Ascending aorta (tissue), 2 donors: ENCODE measurements at places on chromosomes 1 and 21.

DNA sequence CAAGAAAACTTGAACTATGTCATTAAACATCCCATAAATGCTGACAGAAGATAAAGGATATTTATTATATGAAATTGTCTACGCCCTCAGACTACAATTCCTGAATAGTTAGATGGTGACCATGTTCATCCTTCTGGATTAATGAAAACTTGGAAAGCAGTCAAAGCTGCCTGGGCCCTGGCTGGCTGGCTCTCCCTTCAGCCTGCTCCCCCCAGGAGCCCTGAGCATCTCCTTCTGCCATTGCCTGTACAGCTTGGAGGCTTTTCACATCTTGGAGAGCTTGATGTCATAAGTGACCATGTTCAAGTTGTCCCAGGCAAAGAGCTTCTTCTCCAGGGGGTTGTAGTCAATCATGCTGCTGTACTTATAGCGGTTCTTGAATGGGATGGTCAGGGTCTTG is 13.6 kb downstream of the MYOCOS start:
- DNase-seq = no peak

DNA sequence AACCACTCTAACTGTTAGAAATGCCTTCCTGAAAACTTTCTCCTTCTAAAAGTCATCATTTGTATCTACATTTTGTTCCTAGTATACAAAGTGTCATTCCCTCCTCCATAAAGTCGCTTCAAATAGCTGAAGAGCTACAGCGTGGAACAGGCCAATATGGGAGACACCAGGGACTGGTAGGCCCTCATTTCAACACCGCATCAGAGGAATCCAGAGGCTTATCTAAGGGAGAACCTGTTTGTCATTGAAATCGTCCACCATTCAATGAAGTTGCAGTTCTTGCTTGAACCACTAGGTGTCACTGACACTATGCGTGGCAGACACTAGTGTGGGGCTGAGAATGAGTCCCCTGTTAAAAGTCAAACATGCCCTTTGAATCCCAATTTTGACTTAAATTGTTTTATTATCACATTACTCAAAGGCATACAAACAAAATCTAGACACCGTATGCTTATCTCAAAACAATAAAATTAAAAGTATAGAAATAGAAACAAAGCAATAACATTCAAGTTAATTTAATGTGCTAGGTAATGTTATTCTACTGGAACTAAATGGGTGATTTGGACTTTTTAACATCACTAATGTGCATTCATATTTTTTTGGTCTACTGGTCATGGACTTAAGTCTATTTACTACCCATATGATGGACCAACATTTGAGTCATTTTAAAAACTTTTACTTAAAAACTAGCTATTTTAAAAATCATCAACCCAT is 182.3 kb downstream of the FCRL5 start:
- no peak for DNase-seq

DNA sequence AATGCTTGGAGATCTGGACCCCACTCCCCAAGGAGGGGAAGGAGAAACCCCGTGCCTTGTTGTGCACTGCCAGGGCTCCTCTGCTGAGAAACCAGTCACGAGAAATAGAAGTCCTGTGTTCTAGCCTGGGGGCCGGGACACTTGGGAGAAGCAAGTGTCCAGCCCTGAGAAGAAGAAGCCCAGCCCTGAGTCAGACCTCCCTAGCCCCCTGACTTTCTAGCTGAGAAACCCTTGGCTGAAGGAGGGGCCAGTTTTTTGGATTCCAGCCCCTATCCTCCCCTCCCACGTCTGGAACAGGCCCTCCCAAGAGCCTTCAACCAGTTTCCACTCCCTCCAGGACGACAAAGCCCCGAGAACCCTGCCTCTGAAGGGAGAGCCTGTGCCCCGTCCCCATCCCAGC is 100.5 kb downstream of the NAV1 start:
- no peak for DNase-seq

GRCh38 chr1:170063109-170063826 is 11.2 kb downstream of the KIFAP3 start:
- no peak for DNase-seq

GRCh38 chr1:240151136-240151735 is 59.6 kb downstream of the FMN2 start:
- DNase-seq = no peak

DNA sequence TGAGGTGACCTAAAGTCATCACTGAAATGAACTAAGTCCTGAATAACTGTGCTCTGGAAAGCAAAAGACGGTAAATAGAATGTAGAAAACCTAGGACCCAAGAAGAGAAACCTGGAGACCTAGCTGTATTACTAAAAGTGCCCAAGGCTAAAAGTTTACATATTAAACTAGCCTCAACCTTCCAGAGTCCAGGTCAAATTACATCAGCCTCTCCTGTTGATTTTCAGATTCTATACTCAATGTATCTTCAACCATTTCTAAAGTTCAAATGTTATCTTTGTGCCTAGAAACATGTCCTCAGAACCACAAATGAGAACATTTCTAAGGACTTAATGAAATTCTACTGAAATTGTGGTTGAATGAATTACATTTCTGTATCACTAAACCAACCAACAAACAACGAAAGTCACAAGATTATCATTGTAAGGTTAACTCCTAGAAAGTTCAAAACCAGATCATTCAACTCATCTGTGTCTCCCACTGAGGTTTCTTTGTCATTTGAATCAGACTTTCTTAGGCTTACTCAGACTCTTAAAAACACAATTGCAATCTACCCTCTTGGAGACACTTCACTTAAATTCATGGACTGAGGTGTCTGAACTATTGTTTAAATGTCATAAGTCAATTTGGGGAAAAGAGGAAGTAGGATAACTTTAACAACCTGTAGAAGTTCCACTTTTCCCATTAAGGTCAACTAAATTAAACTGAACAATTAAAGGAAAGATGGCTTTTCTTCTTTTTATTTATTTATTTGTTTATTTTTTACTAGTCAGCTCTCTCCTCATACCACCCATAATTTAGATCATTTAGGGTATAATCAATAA is 207.7 kb downstream of the BARHL2 start:
- DNase-seq = no peak

DNA sequence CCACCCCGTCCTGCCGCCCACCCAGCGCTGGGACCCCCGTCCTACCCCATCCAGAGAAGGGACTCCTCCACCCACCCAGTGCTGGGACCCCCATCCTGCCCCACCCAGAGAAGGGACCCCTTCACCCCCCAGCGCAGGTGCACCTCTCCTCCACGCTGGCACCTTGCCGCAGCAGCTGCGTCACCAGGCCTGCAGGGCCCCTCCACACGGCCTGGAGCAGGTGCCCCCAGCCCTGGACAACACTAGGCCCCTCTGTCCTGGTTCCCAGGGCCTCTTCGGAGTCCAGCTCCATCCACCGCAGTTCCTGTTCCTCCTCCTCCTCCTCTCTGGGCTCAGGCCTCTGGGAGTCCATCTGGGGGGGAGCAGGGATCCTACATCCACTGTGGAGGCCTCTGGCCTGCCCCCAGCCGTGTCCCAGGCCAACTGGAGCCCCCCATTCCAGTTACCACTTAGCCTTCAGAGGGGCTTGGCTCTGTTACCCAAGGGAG is 378 bp downstream of the ANKRD65 start:
- no peak for DNase-seq

- DNase-seq = peak; percentile 92
Measured at GRCh38 chr1:17624611-17625233, 85.2 kb downstream of the ARHGEF10L start.

- DNase-seq = no peak
Measured at GRCh38 chr1:65232461-65232990, 76.8 kb upstream of the DNAJC6 start.

GRCh38 chr1:202659541-202659940 is 50.7 kb downstream of the SYT2 start:
- DNase-seq = no peak

DNA sequence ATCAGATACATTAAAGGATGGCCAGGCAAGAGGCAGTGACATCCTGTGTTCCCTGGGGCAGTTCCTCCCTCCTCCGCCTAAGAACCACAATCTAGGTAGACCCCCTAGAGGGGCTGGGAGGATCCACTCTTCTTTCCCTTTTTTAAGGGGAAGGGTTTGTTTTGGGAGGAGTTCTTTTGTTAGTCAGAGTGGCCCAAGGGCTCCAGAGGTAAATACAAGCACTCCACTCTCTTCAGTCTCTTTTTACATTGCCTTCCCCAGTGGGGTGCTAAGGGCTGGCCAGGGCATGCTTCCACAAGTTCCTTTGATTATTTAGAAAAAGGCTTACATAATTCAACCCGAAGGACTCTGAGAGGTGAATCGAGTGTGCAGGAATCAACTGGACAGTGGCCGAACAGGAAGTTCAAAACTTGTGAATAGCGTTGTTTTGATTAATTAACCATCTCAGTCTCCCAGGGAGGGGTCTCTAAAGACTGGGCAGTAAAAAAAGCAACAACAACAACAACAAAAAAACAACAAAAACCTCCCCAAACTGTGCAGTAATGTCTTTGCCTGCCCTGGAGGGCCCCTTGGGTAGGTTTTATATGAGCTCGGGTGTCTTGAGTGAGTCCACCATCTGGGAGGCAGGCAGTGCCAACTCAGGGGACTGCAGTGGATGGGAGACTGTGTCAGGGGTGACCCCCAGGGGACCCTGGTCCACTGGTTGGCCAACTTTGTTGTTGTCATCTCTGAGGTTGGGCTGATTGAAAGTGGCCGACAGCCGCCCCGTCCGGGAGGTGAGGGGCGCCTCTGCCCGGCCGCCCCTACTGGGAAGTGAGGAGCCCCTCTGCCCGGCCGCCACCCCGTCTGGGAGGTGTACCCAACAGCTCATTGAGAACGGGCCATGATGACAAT is 33.2 kb upstream of the ENO1 start:
- DNase-seq = no peak

GRCh38 chr1:67159233-67159632 is 7.0 kb upstream of the IL23R start:
- DNase-seq = no peak

GRCh38 chr1:39787468-39787867 is 1.2 kb downstream of the BMP8B start:
- peak; percentile 49 for DNase-seq

- DNase-seq = no peak
Measured at GRCh38 chr1:64240206-64240605, 36.8 kb downstream of the UBE2U start.

- peak; percentile 52 for DNase-seq
Measured at GRCh38 chr1:30415171-30415940, 308.0 kb downstream of the MATN1 start.

DNA sequence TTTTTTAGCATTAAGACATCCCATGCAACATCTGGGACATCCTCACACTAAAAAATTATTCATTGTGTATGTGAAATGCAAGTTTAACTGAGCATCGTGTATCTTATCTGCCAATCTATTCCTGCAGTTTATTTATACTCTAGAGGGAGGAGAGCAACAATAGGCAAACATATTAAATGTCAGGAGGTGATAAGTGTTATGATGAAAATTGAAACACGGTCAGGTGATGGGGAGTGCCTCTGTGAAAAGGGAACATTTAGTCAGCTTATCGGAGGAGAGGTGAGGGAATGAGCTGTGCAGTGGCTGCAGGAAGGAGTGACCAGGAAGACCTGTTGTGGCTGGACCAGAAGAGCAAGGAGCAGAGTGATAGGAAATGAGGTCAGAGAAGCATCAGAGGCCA is 775 bp upstream of the EFCAB14 start:
- no peak for DNase-seq

- no peak for DNase-seq
Measured at GRCh38 chr1:17658837-17659236, 96.3 kb upstream of the ACTL8 start.

DNA sequence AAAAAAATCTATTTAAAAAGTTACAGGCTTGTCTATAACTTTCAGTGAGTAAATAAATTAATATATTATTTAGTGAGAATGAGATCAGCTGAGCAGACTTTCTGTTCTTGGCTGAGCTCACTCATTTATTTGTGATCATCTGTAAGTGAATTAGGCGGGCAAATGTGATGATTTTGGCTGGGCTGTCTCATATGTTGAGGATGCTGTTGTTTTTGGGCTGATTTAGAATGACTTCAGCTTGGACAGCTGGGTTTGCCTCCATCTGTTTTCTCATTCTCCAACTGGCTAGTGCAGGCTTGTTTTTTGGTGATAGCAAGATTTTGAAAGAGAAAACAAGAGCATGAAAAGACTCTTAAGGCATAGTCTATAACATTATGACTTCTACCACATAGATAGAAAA is 475.8 kb upstream of the OLFM3 start:
- no peak for DNase-seq

GRCh38 chr1:54623216-54624007 is at the start of gene FAM151A:
TSS of gene FAM151A (minus strand) at chr1:54623525. CDS start at chr1:54623395, 130 bp downstream.
- DNase-seq = peak; percentile 18

- no peak for DNase-seq
Measured at GRCh38 chr1:89555550-89555949, 30.9 kb downstream of the LRRC8B start.

DNA sequence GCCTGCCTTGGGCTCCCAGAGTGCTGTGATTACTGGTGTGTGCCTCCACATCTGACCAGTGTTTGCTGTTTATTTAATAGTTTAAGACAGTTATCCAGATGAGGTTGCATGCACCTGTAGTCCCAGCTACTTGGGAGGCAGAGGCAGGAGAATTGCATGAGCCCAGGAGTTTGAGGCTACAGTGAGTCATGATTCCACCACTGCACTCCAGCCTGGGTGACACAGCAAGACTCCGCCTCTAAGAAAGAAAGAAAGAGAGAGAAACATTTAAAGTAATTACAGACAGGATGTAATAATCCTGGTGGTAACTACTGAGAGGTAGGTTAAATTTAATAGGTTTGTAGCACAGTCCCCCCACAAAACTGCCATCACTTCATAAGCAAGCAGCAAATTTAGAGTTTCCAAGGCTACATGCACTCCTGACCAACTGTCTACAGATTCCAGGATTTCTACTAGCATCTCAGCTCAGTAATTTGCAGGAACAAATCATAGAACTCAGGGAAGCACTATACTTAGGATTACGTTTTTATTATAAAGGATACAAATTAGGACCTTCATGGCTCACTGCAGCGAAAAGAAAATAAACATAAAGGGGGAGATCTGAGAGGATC is 89.6 kb downstream of the PKN2 start:
- no peak for DNase-seq

GRCh38 chr1:45541193-45541592 is 9.4 kb upstream of the AKR1A1 start:
- DNase-seq = no peak

DNA sequence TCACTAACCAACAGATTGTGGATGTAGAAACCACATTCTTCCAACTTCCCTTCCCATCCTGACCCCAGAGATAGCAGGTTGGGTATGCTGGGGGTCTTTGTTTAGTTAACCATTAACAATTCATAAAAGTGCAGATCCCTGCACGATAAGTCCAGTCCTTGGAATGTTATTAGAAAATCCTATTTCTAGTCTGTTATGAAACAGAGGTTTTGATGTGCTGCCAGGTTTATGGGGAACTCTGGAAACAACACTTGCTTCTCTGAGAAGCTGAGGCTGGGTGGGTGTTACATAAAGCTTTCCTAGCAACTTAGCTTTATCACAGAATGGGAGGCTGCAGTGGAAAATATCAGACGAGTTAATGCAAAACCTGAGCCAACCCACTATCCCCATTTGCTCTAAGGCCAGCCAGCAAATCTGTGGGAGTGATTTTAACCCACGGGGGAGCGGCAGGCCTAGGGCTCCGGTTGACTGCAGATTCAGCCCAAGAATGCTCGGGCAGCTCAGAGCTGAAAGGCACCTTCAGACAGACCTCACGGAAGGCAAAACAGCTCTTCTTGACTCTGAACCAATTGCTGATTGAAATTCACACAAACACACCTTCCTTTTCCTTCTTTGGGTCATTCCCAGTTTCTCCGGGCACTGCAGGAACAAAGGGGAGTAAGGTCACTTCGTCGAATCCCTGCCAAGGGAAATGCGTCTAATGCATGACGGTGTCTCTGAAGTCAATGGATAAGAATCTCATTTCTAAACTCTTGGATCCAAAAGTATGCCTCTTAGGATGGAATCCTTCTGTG is 111.7 kb upstream of the IRF2BP2 start:
- no peak for DNase-seq
